ENCODE measurements at places on chromosomes 3 and 15. TPM values are rescaled to one million over a fixed set of nuclear protein-coding genes. Genes with fewer than 3 reads are reported as not detected.

The GRAMD1C gene
- total RNA-seq: 13.1 TPM

The ECE2 gene
- total RNA-seq: not detected

The TUSC7 gene
- total RNA-seq: not detected

The SPSB4 gene
- not detected for total RNA-seq

The DCLK3 gene
- not detected for total RNA-seq

The CKMT1B gene
- total RNA-seq: not detected

The TRIM42 gene
- not detected for total RNA-seq

The TGM4 gene
- total RNA-seq: 0.15 TPM

The ACAP2 gene
- 38.4 TPM for total RNA-seq

The EPHB1 gene
- 0.59 TPM for total RNA-seq

The ATP10A gene
- 4.4 TPM for total RNA-seq

The DYNC1LI1 gene
- 13.3 TPM for total RNA-seq

The GOLGA8M gene
- total RNA-seq: 0.45 TPM

The CXCR6 gene
- total RNA-seq: not detected

The PSTPIP1 gene
- total RNA-seq: 1.4 TPM

The CLDN11 gene
- total RNA-seq: 280 TPM

The CLDN16 gene
- not detected for total RNA-seq

The CIB2 gene
- 1.4 TPM for total RNA-seq

The TNIK gene
- 27.4 TPM for total RNA-seq

The IL5RA gene
- not detected for total RNA-seq

The LRIG1 gene
- total RNA-seq: 37.1 TPM

The COL8A1 gene
- 7.8 TPM for total RNA-seq

The GOLGA6D gene
- not detected for total RNA-seq

The ADGRG7 gene
- 0.12 TPM for total RNA-seq

The SLC12A8 gene
- 8.4 TPM for total RNA-seq

The PARP15 gene
- not detected for total RNA-seq

The PROS1 gene
- 34.4 TPM for total RNA-seq

The HGD gene
- total RNA-seq: 0.12 TPM

The LDHAL6B gene
- total RNA-seq: not detected

The RARB gene
- 32.2 TPM for total RNA-seq

The HHLA2 gene
- total RNA-seq: not detected

The TF gene
- 0.30 TPM for total RNA-seq

The RHOV gene
- total RNA-seq: under 0.01 TPM

The PRR20G gene
- not detected for total RNA-seq

The DNAH12 gene
- total RNA-seq: under 0.01 TPM

The LTF gene
- not detected for total RNA-seq

The RFT1 gene
- total RNA-seq: 4.7 TPM

The C3orf85 gene
- not detected for total RNA-seq

The P3H2 gene
- total RNA-seq: 2.6 TPM

The RASGRP1 gene
- under 0.01 TPM for total RNA-seq

The CD80 gene
- total RNA-seq: not detected

The CASR gene
- not detected for total RNA-seq

The GOLGA8G gene
- not detected for total RNA-seq

Data from smooth muscle cell of the coronary artery (primary cell).